ENCODE measurements at places on chromosomes 11 and 22.

DNA sequence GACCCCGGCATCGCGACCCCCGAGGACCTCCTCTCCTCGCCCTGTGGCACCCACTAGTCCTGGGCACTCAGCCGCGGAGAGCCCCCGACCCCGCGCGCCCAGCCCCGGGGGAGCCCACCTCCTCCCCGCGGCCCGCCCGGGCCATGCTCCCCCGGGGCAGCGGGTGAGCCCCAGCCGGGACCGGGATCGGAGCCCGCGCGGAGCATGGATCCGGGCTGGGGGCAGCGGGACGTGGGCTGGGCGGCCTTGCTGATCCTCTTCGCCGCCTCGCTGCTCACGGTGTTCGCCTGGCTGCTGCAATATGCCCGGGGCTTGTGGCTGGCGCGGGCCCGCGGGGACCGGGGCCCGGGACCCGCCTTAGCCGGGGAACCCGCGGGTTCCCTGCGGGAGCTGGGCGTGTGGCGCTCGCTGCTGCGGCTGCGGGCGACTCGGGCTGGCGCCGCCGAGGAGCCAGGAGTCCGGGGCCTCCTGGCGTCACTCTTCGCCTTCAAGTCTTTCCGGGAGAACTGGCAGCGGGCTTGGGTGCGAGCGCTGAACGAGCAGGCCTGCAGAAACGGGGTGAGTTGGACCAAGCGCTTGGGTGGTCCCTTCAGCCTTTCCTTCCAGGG, 498 bp downstream of the C2CD2L start:
- DNase-seq = peak; percentile 26

DNA sequence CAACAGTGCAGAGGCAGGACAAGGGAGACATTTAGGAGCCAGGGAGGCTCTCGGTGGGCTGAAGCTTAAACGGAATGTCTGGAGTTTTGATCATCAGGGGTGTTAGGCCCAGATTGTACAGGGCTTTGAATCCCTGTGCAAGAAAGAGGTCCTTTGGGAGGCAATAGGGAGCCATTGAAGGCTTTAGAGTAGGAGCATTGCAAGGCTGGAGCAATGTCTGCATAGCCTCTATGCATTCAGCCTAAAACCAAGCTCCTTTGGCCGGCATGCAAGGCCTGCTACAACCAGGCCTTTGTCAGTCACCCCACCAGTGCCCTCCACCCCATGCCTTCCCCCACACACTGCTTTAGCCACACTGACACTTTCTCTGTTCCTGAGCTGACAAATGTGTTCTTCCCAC, 47.4 kb upstream of the FGF3 start:
- no peak for DNase-seq

GRCh38 chr11:67158221-67158620, 39.2 kb downstream of the KDM2A start:
- no peak for DNase-seq

DNA sequence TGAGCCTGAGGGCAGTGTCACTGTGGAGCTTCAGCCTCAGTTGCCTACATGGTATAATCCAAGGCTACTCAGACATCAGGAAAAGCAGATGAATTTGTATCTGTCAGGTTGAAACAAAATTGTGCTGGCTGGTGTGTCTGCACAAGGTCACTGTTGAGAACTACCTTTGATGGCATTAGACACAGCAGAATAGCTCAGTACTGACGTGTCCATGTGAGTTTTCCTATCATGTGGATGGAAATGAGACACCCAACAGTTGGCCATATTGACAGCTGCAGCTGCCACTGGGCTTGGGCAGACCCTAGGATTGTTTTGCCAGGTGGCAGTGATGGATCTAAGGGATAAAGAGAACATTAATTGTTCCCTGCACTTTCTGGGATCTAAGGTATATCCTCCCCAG, 15.8 kb downstream of the CCDC134 start:
- no peak for DNase-seq

DNA sequence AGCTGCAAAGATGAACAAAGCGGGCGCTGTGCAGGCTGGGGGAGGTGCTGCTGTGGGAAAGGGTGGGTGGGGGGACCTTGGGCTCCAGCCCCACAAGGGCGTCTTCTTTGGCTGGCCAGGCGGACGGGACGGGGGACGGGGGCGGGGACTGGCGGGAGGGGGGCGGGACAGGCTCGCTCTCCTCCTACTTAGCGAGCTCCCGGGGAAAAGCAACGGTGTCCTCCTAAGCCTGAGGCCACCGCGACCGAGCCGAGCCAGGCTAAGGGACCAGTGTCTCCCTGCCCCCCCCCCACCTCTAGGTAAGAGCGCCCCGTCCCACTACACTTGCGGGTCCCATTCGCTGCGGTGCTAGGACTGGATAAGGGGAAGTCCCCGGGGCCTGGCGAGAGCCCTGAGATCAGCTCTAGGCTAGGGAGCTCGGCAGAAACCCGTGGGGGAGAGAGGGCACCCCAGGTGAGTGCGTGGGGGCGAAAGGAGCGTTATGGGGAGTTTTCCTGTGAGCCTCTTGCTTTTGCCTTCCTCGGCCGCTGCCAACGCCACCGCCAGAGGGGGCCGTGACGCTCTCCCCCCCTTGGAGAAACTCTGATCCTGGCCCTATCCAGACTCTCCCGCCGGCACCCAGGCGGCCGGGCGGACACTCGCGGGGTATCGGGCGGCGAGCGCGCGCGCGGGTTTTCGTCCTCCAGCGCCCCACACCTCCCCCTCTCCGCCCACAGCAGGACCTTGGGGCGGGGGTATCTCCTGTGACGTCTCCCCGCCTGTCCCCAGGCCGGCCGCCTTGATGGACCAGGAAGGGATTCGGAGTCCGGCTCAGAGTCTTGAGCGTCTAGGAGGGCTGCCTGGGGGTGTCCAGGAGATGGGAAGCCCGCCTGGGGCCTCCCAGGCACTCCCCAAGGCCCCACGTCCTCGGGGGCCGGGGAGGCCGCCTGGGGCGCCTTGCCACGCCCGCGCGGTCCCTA, at the start of gene PHLDB1:
Gene PHLDB1, plus strand, starts transcription at position 215 of the 959 bp plus-strand sequence. CDS start 6,222 bp downstream, outside the sequence.
- peak; percentile 58 for DNase-seq

DNA sequence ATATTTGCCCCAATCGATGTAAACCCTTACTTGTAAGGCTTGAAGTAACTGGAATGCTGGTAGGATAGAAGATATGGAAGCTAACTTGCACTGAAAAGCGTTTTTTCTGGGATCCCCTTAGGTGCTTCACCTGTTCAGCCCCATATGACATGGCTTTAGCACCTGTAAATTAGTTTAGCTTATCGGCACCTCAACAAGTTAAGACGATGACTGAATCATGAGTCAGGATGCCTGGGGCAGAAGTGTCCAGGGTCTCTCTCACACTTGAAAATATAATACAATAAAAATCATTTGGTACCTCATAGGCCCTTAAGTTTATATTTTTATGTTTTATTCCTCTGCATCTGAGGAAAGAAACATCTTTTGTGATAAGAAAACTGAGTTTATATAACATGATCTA, 409.2 kb upstream of the LRRC4C start:
- DNase-seq = no peak

DNA sequence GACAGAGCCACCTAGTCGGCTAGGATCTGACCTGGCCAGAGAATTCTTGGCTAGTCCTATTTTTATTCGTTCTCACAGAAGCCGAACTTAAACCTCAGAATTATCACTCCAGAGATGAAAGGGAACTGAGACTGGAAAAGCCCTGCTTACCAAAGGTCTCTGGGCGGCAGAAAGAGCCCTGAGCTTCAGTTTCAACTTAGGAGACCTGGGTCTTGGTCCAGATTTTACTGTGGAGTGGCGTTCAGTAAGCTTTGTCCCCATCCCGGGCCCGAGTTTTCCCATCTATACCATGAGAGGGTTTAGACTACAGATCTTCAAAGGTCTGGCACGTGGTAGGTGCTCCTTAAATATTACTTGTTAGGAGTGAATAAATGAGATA, 516 bp downstream of the NEU3 start:
- peak; percentile 12 for DNase-seq

All from CD4-positive, alpha-beta T cell treated with Interleukin-6 for 4 hours (primary cell).